ENCODE measurements at places on chromosomes 1 and 21.

DNA sequence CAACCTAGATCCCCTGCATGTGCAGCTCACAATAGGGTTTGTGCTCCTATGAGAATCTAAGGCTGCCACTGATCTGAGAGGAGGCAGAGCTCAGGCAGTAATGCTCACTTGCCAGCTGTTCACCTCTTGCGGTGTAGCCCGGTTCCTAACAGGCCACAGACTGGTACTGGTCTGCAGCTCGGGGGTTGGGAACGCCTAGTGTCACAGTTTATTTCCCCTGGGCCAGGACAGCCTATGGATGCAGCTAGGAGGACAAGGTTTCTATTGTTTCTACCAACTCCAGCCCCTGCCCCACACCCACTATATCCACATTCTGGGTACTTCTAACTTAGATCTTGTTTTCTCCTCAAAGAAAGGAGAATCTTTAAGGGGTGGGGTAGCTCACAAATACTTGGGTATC lies 58.7 kb upstream of the PRRC2C start:
- no peak for DNase-seq

GRCh38 chr1:227934476-227935313 lies 13.0 kb downstream of the WNT9A start:
- peak; percentile 19 for DNase-seq

DNA sequence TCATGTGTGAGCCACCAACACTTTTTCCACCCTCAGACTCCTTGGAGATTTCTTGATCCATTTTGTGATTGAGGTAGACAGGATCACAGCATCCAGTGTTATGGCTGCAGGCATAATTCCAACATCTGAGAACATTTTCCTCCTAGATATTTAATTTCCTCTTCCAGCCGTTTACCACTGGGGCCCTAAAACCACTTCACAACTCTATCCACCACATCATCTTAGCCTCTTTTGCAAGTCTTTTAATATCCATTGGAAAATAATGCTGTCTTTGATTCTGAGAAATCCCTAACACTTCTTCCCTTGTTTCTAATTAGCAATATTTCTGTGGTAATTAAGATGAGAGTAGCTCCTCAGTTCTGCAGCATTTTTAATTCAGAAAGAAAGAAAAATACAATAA lies 190.1 kb downstream of the TNR start:
- no peak for DNase-seq

GRCh38 chr1:207463021-207463420 lies 8.9 kb downstream of the CR2 start:
- DNase-seq = no peak

DNA sequence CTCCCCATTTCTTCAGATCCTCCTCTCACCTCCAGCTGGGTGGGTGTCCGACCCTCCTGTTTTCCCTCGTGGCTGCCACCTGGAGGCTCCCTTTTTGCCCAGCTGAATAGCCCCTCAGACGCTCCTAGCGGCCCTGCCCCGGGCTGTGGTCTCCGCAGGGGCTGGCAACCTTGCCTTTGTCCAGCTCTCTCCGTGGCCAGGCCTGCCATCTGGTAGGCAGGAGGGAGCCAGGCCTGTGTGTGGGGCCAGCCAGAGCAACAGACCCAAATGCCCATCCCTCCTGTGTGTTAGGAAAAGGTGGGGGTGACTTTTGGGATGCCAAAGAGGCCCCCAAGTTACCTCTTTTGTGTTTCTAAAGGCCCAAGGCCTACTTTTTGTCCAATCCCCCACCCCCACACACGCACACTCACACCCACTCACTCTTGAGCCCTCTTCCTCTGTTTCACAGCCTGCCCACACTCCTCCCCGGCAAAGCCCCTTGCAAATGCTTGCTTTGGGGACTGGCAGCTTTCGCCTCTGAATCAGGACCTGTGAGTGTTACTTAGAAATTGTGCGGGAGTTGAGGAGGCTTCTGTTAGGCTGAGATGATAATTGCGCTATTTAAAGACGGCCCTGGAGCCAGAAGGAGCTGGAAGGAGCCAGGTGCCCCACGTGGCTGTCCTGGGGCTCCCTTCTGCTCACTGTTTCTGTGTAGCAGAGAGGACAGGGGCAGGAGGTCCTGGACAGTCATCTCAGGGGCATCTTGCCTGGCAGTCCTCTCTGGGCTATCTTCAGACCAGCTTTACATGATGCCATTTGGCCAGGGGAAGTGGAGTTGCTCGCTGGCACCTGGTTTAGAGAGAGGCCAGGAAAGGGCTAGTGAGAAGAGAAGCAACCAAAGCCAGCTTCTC lies 9.1 kb downstream of the PPFIA4 start:
- peak; percentile 41 for DNase-seq

DNA sequence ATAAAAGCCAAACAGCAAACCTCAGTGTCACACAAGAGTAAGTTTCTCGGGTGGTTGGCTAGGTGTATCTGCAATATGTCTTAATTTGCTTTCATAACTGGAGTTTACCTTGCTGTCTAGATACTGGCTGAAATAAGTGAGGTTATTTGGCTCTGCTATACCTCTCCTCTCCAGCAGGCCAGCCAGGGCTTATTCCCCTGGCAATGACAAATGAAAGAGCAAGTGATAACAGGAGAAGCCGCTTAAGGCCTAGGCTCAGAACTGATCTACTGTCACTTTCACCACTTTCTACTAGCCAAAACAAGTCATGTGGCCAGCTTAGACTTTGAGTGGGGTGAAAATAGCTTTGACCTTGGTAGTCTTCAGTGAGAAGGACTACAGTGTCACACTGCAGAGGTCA lies 4.8 kb upstream of the RPE65 start:
- DNase-seq = no peak

GRCh38 chr1:107181253-107181969 lies 40.6 kb downstream of the NTNG1 start:
- no peak for DNase-seq

DNA sequence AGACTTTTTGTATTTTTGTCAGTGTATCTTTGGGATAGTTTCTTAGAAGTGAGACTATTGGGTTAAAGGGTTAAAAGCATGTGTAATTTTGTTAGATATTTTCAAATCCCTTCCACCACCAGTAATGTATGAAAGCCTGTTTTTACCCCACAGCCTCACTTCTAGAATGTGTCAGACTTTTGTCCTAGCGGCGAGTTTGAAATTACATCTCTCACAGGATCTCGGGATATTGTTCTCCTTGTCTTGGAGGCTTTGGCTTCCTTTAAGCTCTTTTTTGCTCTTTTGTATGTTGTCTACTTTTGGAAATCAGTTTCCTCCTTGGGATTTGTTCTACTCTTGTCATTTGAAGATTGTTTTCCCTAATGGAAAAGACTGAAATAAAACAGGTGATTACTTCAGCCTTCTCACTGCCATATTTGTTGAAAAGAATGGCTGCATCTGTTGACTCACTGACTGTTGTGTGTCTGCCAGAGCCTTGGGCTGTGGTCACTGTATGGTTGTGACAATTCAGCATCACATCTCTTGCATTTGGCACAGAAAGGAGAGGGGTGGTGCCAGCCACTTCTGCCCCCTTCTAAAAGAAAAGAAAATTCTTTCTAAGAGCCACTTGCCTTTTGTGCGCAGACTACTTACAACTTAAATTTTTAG lies 22.6 kb downstream of the ST3GAL3 start:
- DNase-seq = no peak

- no peak for DNase-seq
Measured at GRCh38 chr1:34845131-34845901, 14.2 kb downstream of the SMIM12 start.

DNA sequence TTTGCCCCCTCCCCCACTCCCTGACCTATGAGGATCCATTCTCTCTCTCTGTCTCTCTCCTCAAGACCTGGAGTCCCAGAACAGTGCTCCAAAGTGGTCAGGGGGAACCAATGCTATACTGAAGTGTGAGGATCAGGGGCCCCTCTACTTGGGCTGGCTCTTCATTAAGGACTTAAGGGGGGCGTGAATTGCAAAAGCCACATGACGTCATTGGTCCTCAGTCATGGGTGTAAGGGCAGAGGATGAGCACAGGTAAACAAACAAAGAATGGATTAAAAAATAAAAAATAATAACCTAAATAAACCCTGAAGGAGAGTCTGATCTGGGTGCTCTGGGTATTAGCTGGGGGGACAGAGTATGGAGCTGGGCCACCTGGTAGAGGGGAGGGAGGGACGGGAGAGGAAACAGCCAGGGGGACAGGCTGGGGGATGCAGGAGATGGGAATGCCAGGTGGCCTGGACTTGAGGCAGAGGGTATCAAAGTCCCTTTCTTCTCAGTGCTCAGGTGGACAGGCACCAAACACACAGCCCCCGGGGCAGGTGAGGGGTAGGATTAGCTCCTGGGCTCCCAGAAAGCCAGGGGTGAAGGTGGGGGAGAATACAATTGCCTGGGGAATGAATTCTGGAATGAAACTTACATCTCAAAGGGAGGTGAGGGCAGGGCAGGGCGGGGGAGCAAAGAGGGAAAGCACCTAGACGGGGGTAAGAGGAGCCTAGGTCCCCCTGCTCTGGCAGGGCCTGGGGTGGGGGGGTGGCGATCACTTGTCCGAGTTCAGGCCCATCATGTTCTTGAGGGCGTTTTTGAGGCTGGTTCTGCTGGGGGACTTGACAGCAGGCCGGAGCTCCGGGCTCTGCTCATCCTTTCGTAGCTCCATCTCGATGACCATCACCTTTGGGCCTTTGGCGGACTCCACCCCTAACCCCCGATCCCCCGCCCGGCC lies 4.6 kb downstream of the MPZ start:
- no peak for DNase-seq

GRCh38 chr1:167043752-167044488 lies 46.3 kb downstream of the GPA33 start:
- no peak for DNase-seq

DNA sequence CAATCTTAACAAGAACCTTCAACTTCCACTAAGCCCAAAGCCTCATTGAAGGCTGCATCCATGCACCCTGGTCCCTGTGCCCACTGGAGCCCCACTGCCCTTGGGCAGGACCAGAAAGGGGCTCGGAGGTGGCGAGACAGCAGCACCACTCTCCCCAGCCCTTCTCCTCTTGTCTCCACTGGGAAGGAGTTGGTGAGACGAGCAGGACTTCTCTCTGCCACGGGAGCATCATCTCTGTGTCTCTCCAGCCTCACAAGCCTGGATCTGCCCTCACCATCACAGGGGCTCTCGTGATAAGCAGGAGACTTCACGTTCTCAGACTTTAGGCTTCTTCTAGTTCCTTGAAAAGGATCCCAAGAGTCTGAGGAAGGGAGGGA lies 7.2 kb upstream of the ETV3L start:
- DNase-seq = no peak

- no peak for DNase-seq
Measured at GRCh38 chr21:35504277-35504676, 455.2 kb upstream of the RUNX1 start.

DNA sequence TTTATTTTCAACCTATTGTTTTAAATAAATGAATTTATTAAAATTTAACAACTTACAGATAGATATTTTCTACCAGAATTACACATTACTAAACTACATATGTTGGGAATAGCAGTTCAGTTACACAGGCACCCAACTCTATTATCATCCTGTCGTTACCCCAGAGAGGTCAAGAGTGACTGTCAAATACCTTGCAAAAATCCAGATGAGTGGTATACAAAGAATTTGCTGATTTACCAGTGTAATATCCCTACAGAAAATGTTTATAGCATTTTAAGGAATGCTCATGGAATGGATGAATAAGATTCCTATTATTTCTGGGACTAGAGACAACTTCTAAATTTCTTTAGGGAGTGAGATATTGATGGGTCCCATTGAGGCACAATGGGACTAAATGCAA lies 300.7 kb upstream of the RGS18 start:
- no peak for DNase-seq

GRCh38 chr1:226474443-226475141 lies 66.7 kb upstream of the PARP1 start:
- DNase-seq = no peak

- no peak for DNase-seq
Measured at GRCh38 chr1:230416430-230416829, 9.7 kb downstream of the PGBD5 start.

DNA sequence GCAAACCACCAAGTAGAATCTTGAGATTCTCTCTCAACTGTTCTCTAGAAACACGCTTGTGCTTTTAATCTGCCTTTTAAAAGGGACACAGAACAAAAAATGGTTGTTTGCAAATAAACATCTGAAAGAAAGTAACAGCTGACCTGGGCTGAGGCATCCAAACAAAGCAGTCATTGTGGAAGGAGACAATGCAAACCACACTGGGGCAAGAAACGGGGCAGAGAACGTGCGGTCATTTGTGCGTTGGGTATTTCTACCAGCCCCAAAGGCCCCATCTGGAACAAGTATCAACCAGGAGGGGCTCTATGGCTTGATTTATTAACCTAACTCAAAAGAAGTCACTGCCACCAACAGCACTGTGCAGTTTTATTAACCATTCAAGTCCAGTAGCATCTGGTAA lies 6.0 kb downstream of the STMN1 start:
- DNase-seq = no peak

GRCh38 chr1:168832661-168833060 lies 103.7 kb upstream of the DPT start:
- no peak for DNase-seq

- no peak for DNase-seq
Measured at GRCh38 chr1:178541829-178542553, 29.1 kb downstream of the TEX35 start.

DNA sequence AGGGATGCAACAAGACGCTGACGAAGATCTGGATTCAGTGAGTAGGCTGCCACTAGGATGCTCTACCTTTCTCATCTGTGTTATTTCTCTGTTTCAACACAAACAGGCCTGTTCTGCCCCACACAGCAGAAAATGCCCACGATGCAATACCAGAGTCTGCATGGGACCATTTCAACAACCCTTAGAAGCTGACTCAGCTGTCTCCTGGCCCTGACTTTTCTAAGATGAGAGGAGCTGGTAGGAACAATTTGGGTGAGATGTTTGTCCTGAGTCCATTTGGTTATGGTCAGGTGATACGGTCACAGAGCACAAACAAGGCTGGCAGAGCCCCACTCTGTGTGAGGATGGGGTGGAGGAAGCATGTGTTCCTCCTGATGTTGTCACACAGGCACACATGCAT lies 11.5 kb upstream of the SLC2A1 start:
- no peak for DNase-seq

- no peak for DNase-seq
Measured at GRCh38 chr1:236768601-236769000, 26.5 kb upstream of the MTR start.

DNA sequence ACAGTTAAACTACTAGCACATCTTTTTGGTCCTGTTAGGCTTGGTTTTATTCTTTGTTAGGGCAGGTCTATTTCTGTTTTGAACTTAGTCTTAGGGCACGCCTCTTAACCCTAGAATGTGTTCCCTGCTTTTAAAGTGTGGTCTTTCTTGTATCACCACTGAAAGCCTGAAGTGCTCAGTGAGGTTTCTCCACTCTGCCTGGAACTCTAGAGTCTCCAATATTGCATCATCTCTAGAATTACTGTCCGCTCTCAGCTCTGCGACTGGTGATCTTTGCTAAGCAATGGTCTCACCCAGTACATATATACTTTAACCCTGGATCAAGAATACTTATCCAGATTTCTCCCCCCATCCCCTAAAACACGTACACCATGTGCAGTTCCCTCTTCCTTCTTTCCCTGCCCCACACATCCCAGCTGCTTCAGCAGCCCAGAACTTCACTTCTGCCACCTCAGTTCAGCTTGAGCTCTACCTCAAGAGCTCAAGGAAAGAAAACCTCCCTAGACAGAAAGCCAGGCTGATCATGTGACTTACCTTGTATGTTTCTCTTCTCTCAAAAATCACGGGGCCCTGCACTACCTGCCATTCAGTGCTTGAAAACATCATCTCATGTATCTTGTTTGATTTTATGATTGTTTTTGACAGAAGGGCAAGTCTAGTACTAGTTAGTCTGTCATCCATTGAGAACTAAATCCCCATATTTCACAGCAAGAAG lies 59.9 kb downstream of the TENT5C start:
- no peak for DNase-seq

- DNase-seq = no peak
Measured at GRCh38 chr21:26057477-26058170, 112.9 kb downstream of the APP start.

All from ecto neural progenitor cell (in vitro differentiated cells).